Urothelium cell line (cell line): ENCODE measurements at places on chromosomes 1 and 21.

DNA sequence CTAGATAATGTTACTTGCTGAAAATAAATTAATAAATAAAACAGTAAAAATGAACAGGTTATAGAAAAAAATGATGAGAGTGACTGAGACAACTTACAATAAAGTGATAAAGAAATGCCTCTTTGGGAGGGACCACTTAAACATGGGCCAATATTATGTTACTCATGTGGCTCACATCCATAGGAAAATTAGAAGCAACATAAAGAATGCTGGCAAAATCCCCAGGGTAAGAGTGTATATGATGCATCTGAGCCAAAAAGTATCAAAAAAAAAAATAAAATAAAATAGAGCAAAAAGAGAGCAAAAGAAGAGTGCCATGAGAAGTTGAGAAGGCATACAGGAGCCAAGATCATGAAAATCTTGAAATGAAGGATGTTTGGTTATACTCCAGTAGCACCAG lies 818.0 kb downstream of the LTN1 start:
- no peak for DNase-seq

DNA sequence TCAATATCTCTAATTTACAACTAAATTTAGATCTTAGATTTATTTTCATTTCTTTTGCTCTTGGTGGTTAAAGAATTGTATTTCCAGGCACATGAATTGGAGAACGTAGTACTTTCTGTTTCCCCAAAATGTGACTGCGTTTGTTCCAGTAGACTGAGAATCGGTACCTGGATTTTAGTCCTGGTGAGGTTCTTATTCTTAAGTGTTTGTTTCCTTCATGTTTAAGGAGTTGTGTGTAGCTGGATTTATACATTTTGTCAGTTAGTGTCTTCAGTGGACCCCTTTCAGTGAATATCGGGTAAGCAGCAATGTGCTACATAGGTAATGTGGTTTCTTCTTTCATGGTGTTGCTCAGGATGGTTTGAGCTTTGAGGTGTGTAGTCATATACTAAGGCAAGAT lies 6.8 kb downstream of the MIER1 start:
- no peak for DNase-seq

DNA sequence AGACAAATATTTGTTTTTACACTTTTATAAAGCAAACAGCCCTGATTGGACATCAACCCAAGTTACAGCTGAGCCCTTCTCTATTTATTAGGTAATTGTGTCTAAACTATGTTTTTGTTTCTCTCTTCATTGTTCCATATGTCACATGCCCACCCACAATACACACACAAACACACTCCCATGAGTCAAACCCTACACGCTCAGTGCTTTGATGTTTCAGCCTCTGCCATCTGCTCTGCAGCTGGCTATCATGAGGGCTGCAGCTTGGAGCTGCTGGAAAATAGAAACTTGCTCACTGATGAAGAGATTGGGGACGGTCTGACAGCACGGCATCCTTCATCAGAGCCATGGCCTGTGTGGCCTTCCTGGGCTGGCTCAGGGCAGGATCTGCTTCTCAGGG lies 41.7 kb downstream of the PSMG1 start:
- DNase-seq = no peak

DNA sequence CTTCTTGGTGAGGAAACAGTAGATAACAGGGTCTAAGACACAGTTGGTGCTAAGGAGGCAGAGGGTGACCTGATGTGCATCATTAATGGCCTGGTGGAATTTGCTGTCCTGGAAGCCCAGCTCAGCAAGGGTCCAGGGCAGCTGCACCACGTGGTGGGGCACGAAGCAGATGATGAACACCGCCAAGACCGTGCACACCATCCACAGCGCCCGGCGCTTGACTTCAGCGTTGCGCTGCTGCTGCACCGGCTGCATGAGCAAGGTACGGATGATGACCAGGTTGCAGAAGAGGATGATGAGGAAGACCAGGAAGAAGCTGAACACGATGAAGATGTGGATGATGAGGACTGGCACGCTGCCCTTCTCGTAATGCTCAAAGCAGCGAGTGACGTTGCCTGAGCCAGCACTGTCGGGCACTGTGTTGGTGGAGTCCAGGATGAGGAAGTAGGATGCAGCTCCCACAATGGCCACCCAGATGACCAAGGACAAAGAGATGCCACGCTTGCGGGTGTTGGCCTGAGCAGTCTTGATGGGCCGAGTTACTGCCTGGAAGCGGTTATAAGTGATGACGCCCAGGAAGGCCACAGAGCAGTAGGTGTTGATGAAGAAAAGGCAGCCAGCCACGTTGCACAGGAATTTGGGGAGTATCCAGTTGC lies 26.2 kb downstream of the PTAFR start:
- no peak for DNase-seq

GRCh38 chr21:42061195-42061985 lies 9.7 kb upstream of the UMODL1 start:
- no peak for DNase-seq

GRCh38 chr1:230622151-230622550 lies 20.1 kb upstream of the COG2 start:
- DNase-seq = no peak

GRCh38 chr1:57713501-57713900 lies 289.6 kb upstream of the DAB1 start:
- DNase-seq = no peak

DNA sequence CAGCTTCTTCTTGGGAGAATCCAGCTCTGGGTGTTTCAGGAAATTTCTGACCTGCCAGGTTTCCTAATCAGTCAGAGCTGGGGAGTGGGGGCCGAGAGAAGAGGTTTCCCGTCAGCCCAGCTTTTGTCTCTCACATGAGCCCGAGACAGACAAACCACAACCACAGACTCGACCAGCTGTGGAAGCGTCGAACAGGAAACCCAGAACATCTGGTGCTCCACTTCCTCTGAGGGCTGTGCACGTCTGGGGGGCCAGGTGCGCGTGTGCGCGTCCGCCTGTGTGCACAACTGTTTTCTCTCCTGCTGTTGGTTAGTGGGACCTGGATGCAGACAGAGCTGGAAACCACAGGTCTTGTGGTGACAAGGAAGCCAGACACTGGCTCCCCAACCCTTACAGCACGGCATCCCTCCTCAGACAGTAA lies 113.0 kb upstream of the SLC25A33 start:
- DNase-seq = no peak

DNA sequence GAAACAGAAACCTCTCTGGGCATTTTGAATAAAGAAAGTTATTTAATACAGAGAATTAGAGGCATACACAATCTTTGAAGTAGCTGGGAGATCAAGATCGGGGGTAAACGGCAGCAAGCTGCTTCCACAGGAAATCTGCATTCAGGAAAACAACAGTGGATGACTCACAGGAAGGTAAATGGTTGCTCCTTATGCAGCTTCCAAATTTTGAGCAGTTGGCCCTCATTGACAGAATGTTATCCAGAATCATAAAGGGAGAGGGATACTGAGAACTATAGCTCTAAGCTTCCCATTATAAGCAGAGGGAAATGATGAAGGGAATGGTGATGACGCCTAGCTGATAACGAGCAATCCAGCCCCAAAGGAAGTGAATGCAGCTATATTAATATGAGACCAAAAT lies 28.6 kb downstream of the ZMYND12 start:
- DNase-seq = no peak

GRCh38 chr1:57549300-57549699 lies 125.4 kb upstream of the DAB1 start:
- no peak for DNase-seq

GRCh38 chr1:57017717-57018116 lies 51.9 kb upstream of the C8B start:
- DNase-seq = no peak

DNA sequence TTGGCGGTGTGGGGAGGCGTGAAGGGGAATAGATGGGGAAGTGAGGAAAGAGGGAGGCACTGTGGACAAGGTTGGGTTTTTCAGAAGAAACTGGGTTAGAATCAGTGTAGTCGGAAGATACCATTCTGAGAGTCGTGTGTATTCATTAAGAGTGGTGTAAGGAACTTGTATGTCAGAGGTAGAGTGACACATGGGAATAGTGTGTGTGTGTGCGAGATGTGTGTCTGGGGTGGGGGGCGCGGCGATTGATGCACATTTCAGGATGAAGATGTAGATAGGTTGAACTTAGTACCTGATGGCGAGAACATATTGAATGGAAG lies 878 bp downstream of the SMG7 start:
- no peak for DNase-seq

DNA sequence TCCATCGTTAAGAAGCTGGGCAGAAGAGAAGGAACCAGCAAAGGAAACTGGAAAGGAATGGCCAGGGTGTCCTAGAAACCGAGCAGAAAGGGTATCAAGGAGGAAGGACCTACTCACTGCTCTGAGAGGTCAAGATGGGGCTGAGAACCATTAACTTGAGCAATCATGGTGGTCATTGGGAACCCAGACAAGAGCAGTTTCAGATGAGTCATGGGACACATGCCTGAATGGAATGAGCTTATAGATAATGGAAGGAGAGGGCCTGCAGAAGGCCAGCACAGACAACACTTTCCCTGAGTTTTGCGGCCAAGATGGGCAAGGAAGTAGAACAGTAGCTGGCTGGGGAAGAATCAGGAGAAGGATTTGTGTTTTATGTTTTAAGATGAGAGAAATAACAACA lies 383.2 kb downstream of the KIF26B start:
- no peak for DNase-seq

DNA sequence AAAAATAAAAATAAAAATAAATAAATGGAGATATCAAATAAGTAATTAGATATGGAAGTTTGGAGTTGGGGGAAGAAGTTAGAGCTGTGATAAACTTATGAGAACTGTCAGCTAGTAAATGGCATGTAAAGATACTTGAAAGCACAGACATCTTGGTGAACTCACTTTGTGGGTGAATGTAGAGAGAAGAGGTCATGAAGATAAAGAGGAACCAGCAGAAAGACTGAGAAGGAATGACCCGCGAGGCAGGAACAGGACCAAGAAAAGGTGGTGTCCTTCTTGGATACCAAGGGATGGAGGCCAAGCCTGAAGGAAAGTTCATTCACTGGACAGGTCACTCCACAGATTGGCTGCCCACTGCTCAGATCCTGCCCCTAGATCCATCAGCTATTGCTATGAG lies 4.7 kb upstream of the CAPZB start:
- no peak for DNase-seq

- no peak for DNase-seq
Observed at GRCh38 chr1:17890815-17891191, 135.7 kb downstream of the ACTL8 start.

- no peak for DNase-seq
Observed at GRCh38 chr1:204223129-204223860, 9.5 kb upstream of the GOLT1A start.

DNA sequence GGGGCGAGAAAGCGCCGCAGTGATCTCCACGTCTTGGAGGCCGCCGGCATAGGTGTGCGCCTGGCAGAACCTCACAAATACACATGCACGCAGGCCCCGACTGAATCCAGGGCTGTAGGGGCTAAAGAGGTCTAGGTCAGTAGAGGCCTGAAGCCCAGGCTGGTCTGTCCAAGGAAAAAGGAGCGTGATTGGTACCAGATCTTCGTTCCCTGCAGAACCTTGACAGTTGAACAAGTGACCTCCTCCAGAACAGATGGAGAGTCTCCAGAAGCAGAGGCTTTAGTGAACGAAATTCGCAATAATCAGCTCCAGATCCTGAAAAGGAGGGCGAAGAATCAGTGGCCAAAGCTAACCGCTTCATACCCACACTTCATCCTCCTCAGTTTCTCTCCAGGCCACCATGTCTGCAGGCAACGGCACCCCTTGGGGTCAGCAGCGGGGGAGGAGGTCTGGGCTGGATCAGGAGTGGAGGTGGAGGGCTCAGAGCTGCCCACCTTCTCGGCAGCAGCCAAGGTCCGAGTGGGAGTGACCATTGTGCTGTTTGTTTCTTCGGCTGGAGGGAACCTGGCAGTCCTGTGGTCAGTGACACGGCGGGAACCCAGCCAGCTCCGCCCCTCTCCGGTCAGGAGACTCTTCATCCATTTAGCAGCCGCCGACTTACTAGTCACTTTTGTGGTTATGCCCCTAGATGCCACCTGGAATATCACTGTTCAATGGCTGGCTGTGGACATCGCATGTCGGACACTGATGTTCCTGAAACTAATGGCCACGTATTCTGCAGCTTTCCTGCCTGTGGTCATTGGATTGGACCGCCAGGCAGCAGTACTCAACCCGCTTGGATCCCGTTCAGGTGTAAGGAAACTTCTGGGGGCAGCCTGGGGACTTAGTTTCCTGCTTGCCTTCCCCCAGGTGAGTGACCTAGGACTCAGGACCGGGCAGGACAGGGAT lies 749 bp upstream of the PEX11B start:
- peak; percentile 25 for DNase-seq

- DNase-seq = no peak
Observed at GRCh38 chr1:227560393-227561173, 2.8 kb upstream of the ZNF678 start.

GRCh38 chr1:228143480-228144192 lies 3.6 kb downstream of the GUK1 start:
- no peak for DNase-seq

GRCh38 chr1:27621051-27621920 lies 13.7 kb downstream of the FGR start:
- DNase-seq = peak; percentile 32

- DNase-seq = no peak
Observed at GRCh38 chr1:12528021-12528852, 89.8 kb downstream of the DHRS3 start.

- DNase-seq = no peak
Observed at GRCh38 chr1:113519556-113519955, 129.2 kb downstream of the MAGI3 start.

DNA sequence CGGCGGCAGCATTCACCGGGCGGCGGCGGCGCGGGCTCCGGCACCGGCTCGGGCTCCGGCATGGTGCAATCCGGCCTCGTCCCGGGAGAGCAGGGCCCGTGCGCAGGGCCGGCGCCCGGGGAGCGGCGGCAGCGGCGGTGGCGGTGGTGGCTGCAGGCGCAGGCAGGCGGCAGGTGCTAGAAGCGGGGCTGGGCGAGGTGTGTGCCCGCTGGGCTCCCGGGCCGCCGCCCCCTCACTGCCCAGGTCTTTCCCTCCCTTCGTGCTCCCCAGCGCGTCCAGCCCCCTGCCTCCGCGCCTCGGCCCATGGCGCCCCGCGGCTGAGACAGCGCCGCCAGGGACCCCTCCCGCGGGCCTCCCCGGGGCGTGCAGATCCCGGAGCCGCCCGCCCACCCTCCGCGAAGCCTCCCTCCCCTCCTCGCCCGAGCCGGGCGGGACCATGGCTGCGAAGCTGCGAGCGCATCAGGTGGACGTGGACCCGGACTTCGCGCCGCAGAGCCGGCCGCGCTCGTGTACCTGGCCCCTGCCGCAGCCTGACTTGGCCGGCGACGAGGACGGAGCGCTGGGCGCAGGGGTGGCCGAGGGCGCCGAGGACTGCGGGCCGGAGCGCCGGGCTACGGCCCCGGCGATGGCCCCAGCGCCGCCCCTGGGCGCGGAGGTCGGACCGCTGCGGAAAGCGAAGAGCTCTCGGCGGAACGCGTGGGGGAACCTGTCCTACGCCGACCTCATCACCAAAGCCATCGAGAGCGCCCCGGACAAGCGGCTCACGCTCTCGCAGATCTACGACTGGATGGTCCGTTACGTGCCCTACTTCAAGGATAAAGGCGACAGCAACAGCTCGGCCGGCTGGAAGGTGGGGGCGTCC lies 492 bp downstream of the FOXO6 start:
- no peak for DNase-seq
